ENCODE measurements at places on chromosomes 11 and 22. TPM values are rescaled to one million over a fixed set of nuclear protein-coding genes. Genes with fewer than 3 reads are reported as not detected.

The CRYBA4 gene
- total RNA-seq: 3.3 TPM

The TSPAN18 gene
- total RNA-seq: 4.1 TPM

The SIRT3 gene
- 21.5 TPM for total RNA-seq

The OR5B12 gene
- not detected for total RNA-seq

The MMP7 gene
- 171 TPM for total RNA-seq

The PATE2 gene
- total RNA-seq: not detected

The NTM gene
- 7.4 TPM for total RNA-seq

DNA sequence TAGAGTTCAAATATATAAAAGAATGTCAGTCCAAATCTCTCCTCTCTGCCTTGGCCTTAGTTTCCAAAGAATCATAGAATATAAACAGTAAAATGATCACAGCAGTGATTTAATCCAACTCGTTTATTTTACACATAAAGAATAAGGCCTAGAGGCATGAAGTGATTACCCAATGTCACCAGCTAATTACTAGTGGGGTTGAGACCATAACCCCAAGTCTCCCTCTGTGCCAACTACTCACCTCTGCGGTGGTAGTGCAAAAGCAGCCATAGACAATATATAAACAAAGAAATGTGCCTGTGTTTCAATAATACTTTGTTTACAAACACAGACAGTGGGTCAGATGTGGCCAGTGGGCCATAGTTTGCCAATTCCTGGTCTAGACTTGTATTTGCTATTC, 96.6 kb upstream of the FAT3 start:
- no peak for DNase-seq

- DNase-seq: no peak
Observed at GRCh38 chr22:45320357-45320976, 10.7 kb downstream of the FAM118A start.

- DNase-seq: no peak
Observed at GRCh38 chr22:48103126-48103875, 1340.9 kb downstream of the TBC1D22A start.

DNA sequence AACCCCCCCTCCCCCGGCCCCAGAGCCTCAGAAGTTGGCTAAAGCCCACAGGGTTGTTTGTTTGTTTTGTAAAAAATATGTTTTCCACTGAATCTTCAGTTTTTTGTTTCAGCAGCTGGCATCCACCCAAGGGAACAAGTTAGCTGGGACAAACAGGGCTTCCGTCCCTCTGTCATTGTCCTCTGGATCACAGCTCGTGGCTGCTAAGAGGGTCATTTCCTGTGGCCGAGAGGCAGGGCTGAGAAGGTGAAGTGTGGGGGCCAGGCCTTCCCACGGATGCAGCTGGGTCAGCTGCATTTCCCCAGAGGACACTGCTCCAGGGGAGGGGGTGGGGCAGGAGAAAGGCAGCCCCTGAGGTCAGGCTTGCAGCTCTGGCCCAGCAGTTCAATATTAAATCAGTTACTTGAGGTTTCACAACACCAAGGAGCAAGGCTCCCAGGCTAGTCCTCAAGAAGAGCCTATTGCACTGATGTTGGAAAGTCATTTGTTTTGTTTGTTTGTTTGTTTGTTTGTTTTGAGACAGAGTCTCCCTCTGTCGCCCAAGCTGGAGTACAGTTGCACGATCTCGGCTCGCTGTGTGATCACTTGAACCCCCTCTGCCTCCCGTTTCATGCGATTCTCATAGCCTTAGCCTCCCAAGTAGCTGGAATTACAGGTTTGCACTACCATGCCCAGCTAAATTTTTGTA, 34.4 kb upstream of the SMTN start:
- DNase-seq: no peak

GRCh38 chr22:22849640-22850610, 37.7 kb upstream of the IGLL5 start:
- no peak for DNase-seq

- no peak for DNase-seq
Observed at GRCh38 chr11:65642014-65642671, 4.2 kb downstream of the SIPA1 start.

- no peak for DNase-seq
Observed at GRCh38 chr22:44353041-44353440, 40.3 kb upstream of the SHISAL1 start.

GRCh38 chr22:41230401-41230785, 10.3 kb downstream of the CHADL start:
- no peak for DNase-seq

GRCh38 chr11:20114588-20114987, 45.7 kb downstream of the DBX1 start:
- no peak for DNase-seq

DNA sequence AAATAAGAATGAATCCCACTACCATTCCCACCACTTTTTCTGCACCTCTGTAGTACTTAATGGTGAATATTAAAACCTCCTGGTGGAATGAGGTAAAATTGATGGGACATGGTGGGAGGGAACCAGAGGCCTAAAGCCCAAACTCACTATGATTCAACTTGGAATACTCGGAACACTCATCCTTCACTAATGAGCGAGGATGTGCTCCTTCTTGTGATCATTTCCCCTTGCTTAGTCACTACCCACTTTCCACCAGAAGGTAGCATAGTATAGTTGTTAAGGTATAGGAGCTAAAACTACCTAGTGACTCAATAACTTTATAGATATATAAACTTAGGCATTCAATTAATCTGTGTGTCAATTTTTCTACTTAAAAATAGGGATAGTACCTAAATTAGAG, 728.9 kb downstream of the OPCML start:
- no peak for DNase-seq

DNA sequence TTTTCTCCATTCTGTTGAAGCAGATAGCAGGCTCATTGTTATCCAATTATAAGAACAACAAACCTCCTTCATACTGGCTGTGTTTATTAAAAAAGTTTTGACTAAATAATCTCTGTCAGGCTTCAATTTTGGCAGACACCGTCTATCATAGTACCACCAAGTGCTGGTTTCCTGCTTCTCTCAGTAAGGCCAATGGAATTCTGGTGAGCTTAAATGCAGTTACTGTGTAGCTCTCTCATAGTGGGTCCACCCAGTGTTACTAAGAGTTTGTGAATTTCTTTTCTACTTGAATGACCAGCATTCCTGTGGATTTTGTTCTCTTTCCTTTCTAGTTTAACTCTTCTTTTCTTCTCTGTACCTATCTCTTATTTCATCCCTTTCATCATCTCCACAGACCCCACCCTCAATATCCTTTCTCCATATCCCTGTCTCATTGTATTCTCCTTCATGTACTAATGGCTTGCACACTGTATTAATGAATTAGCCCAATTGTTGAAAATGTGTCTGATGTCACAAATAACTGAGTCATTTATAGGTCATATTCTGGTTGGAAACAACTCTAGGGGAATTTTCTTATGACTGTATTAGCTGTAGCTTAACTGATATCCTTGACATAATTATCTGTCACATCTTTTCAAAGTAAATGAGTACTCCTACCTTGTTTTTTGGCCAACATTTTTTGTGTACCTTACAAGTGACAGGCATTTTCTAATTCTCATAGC, 372.1 kb downstream of the FAT3 start:
- no peak for DNase-seq

GRCh38 chr11:128897826-128898225, 6.7 kb downstream of the KCNJ5 start:
- no peak for DNase-seq

DNA sequence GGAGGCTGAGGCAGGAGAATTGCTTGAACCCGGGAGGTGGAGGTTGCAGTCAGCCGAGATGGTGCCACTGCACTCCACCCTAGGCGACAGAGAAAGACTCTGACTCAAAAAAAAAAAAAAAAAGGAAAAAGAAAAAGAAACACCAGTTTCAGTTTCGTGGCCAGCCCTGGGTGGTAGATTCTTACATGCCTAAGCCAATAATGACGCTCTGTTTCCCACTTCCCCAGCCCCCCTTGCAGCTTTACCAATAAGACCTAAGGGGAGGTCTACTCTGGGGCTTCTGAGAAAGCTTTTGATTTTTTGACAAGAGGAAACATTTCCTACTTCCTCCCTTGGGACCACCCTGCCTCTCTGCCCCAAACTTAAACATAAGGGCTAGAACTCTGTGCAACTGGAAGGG, 30.0 kb upstream of the PTPRJ start:
- no peak for DNase-seq
